NCI-H510A (cell line): ENCODE measurements at places on chromosomes 3 and 15.
A peak's percentile ranks its signal among the peaks of the same experiment; 100 is the strongest.

DNA sequence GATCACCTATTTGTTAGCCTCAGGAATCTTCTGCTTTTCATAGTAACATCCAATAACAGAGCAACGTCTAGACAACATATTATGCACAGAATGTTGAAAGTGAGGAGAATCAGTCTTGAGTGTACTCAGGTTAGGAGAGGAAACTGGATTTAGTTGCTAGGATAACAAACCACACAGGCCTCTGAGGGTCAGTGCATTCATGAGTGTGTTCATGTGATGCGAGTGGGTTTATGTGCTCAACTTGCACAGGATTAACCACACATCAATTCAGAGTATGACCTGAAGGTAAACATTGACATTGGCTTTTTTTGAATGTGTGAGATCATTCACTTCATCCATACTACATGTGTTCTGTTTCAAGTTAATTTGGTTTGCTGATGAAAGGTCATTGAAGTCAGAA, 287.6 kb downstream of the DIPK2A start:
- peak; percentile 47 for DNase-seq

DNA sequence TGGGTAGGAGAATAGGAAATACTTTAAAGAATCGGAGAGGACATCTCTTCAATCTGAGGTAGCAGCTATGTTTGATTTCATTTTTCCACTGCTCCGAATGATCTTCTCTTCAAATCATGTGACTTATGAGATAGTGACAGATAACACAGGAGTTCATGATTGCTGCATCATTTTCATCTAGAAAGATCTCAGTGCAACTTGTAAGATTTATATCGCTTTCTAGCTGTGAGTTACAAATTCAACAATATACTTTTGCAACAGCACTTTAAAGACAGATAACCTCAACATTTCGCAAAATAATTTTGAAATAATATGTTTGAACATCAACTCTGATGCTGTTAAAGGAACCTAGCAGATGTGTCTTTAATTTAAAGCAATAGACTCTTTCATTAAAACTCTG, 99.9 kb upstream of the CCDC80 start:
- DNase-seq, result no peak

GRCh38 chr15:98870788-98871187, 136.8 kb downstream of the PGPEP1L start:
- DNase-seq, result no peak

DNA sequence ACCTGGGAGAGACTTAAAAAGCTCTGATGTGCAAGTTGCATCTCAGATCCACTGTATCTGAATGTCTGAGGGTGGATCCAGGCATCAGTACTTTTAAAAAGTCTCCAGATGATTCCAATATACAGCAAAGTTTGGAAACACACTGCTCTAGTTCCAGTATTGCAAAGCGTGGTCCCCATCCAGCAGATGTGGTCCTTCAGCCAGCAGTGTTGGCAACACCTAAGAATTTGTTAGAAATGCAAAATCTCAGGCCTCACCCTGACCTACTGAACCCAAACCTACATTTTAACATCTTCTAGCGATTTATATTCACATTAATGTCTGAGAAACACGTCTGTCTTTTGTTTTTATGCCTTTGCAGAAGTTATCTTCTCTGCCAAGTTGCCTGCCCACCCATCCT, 32.2 kb upstream of the SGO1 start:
- no peak for DNase-seq

GRCh38 chr3:191239407-191240031, 40.5 kb downstream of the OSTN start:
- DNase-seq, result no peak

DNA sequence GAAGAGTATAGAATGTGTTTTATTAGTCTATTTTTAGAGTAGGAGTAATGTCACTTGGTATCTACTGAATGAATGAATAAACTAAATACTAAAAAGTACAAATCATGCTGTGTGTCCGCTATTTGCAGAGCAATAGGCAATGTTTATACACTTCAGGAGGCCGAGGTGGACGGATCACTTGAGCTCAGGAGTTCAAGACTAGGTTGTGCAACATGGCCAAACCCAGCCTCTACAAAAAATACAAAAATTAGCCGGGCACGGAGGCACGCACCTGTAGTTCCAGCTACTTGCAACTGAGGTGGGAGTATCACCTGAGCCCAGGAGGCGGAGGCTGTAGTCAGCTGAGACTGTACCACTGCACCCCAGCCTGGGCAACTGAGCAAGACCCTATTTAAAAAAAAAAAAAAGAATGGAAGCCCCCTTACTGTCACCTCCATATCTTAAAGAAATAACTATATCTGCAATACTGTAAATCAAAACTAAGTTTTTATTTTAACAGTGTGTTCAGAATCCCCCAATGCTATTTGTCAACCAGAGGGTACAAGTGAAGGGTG, 98.4 kb downstream of the DHX30 start:
- DNase-seq, result no peak

DNA sequence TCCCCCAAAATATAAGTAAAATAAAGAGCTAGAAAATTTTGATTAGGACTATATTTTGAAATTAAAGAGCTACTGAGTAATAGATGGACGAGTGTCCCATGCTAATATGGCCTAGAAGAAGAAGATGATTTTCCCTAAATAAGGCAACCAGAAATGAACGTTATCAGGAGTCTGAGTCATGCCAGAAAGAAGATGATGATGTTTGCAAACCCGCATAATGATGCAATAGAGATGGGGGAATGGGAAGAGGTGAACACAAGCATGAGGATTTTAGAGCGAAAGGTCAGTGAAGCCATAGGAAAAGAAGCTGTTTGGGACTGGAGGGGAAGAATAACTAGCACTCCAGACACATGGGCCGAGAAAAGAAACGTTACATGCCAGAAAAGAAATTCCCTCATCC, 71.7 kb downstream of the FGF12 start:
- no peak for DNase-seq

- DNase-seq, result no peak
Measured at GRCh38 chr3:61602466-61602865, 41.1 kb downstream of the PTPRG start.

DNA sequence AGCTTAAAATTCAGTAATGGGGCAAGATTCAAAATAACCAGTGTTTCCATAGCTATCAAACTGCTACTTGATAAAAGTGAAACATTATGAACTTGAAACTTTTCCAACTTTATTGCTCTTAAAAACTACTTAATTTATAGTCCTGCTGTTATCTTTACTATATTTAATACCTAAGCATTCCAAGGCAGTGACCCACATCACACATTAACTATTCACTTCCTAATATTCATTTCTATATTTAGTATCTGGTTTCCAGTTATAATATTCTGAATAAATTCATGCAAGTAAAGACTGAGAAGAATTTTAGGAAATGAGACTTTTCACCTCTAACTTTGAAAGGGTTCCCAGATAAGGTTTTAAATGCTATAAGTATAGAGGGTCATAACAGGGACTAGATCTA, 64.9 kb downstream of the UACA start:
- no peak for DNase-seq

GRCh38 chr15:101137312-101137940, 114.4 kb downstream of the CHSY1 start:
- DNase-seq, result no peak

- DNase-seq, result no peak
Measured at GRCh38 chr15:77391372-77391951, 28.4 kb downstream of the PEAK1 start.

- peak; percentile 5 for DNase-seq
Measured at GRCh38 chr3:44939581-44940036, 36.4 kb downstream of the ZDHHC3 start.

GRCh38 chr3:122397201-122397600, 13.2 kb downstream of the FAM162A start:
- DNase-seq, result no peak

DNA sequence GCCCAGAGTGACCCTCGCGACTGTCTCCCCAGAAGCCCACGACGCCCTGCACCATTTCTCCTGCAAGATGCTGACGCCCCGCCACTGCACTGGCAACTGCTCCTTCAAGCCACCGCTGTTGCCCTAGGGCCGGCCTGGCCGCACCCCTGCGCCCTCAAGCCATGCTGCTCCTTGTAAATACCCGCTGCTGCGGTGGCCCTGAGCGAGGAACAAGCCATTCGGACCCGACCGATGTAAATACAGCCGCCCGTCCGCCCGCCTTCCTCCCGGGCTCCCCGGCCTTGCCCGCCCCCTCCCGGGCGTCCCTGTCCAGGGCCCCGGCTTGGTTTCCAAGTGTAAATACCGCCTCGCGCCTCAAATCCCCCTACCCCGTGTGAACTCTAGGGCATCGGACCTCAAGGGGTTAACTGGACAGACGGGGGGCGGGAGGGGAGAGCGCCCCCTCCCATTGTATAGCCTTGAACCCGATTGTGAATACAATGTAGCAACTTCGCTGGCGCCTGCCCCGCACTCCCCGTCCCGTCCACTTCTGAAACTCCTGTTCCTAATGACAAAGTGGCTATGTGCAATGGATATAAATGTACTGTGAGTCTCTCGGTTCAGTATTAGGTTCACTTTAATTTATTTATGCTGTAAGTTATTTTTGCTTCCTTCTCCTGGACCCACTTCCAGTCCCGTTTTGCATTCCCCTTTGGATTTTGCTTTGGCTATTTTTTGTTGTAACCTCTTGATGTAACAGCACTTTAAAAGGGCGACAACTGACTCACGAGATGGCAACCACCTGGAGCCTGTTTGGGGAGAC, 5.9 kb downstream of the RNU6-1 start:
- DNase-seq, result no peak

DNA sequence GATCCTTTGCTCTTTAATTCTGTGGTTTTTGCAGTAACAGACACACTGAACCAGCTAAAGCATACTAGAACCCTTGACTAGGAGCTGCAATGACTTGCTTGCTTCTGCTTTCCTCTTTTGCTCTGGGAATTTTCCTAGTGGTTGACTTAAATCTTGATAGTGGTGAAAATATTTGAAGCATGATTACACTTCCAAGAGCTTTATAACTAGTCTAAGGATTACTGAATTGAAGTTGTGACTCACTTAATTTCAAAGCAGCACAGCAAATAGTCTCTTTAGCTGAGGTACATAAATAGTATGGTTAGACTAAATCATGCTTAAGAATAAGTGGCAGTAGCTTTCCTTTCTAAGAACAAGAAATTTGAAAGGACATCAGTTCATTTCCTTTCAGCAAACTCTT, 513.5 kb upstream of the GBE1 start:
- DNase-seq, result no peak

DNA sequence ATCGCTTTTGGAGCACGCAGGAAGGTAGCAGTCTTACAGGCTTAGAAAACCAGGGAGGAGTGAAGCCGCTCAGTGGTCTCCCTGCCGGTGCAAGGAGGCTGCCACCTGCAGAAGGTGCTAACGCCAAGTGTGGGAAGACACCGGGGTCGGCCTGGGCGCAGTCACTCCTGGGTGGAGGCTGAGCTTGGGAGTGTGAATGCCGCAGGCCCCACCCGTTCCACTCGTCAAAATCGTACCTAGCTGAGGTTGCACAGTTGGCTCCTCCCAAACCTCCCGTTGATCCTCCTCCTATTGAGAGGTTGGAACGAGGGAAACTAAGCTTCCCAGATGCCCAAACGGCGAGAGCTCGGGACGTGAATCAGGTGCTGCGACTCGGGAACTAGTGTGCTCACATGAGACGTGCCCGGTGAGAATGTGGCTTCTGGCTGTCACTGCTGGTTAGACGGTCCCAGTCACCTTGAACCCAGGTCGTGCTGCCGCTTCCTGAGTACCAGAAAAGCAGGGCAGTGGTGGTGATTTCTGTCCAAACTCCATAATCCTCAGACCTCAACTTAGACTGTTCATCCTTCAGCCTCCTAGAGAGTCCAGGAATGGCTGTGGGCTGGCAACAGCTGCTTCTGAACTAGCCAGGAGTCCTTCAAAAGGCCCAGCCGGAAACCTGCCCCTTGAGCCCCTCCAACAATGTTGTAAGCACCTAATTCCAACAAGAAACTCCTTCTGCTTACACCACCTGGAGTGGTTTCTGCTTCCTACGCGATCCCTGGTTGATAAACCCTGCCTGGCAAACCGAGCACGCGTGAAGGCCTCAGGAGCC, 156.0 kb downstream of the XXYLT1 start:
- DNase-seq, result no peak

DNA sequence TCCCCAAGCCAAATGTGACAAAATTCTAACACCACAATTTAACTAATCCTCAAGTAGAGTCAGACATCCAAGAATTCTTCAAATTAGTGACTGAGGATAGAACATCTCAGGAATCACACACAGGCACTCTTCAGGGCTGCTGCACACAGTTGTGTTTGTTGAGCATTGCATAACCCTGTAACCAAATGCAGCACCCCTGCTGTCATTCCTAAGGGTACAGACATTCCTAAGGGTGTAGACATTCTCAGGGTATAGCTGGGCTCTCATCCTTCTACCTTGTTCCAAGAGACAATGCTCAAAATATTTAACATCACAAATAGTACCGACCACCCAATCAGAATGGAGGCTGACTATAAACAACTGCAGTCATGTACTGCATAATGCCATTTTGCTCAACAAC, 107.1 kb upstream of the UBE2E2 start:
- no peak for DNase-seq

DNA sequence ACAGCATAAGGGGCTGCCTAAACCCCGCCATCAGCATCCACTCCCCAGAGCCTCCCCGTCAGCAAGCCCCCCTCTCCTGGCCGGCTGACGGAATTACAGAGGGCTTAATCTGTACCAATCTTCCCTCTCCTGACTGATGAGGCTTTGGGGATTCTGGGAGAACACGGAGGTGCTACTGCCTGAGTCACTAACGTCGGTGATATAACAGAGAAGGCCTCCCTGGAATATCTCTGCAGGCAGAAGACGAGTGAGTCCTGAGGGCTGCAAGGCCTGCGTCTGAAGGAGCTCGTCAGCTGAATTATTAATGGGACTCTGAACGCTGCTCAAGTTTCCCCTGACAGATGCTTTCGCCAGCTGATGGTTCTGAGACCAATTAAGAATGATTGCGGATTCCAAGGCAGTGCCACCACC, 147.7 kb downstream of the XXYLT1 start:
- no peak for DNase-seq

- DNase-seq, result no peak
Measured at GRCh38 chr15:80155001-80155377, 2.2 kb downstream of the FAH start.

GRCh38 chr3:182609575-182610156, 183.6 kb upstream of the ATP11B start:
- DNase-seq, result peak; percentile 73

- DNase-seq, result no peak
Measured at GRCh38 chr3:48716508-48716981, 476 bp downstream of the IP6K2 start.

DNA sequence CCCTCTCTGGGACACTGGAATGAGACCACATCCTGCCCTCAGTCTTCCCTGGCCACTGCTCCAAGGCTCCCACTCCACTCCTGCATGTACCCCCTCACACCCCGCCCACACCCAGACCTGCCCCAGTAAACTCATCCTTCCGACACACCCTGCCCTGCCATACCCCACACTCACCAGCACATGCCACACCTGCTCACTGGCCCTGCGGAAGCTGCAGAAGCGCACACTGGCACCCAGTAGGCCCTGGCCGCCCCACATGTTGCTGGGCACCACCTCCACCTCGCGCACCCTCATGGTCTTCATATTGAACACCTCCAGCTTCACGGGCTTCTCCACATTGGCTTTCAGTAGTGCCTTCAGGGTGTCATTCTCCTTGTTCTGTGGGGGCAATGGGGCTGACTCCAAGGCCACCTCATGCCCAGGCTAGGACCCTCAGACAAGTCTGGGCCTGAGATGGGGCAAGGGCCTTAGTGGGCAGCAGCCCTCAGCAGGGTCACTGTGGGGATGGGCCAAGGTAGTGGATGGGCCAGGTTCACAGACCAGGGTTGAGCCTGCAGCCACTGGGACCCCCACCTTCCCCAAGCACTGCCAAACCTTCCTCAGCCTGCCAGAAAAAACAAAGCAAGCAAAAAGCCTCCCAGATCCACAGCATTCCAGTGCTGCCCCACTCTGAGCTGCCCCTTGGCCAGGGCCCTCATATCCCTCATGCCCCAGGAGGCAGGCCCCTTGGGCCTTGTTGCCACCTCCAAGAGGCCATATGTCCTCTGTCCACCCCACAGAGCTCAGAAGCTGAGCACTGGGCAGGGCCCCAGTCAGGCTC, 4.7 kb downstream of the GORASP1 start:
- no peak for DNase-seq
